Right hindlimb (tissue), 1 donor: ENCODE measurements at places on chromosomes 5 and 9.

DNA sequence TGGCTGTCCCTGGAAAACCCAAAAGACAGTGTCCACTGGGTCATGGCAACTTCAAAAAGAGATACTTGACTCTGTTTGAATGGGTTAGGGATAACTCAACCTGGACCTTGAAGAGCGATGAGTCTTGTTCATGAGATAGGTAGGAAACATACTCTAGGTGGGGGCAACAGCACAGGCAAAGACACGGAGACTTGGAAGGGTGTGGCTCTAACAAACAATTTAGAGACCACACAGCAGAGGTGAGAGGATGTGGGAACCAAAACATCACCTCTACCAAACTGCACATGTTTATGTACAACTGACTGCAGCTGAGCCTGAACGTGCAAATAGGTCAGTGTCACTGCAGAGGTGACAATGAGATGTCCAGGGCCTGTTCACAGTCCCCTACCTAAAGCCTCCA lies 247.7 kb upstream of the ADRA1B start:
- no peak for DNase-seq

DNA sequence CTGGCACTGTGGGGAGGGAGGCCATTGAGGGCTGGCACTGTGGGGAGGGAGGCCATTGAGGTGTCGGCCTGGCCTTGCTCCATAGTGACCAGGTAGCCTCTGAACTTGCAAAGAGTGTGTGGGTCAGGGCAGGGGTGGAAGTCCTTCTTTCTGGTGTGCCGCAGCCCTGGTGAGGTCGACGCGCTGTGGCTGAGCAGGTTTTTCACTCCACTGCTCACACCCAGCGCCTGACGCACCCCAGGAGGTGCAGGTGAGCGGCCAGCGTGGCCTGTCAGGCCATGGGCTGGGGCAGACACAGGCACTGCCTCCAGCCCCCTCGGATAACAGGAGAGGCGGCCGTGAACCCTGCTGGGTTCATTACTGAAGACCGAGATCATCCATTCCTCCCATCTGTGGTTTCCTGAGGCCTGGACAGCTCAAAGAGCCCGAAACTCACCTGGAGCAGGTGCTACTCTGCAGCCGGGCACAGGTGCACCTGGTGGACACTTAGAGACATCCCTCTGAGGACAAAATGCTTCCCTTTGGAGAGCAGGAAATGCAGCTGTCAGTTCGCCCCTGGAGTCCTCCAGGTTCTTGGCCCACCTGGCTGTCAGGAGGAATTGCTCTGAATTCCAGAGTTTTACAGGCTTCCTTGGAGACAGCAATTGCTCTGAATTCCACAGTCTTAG lies 32.4 kb downstream of the LHX3 start:
- DNase-seq = no peak

DNA sequence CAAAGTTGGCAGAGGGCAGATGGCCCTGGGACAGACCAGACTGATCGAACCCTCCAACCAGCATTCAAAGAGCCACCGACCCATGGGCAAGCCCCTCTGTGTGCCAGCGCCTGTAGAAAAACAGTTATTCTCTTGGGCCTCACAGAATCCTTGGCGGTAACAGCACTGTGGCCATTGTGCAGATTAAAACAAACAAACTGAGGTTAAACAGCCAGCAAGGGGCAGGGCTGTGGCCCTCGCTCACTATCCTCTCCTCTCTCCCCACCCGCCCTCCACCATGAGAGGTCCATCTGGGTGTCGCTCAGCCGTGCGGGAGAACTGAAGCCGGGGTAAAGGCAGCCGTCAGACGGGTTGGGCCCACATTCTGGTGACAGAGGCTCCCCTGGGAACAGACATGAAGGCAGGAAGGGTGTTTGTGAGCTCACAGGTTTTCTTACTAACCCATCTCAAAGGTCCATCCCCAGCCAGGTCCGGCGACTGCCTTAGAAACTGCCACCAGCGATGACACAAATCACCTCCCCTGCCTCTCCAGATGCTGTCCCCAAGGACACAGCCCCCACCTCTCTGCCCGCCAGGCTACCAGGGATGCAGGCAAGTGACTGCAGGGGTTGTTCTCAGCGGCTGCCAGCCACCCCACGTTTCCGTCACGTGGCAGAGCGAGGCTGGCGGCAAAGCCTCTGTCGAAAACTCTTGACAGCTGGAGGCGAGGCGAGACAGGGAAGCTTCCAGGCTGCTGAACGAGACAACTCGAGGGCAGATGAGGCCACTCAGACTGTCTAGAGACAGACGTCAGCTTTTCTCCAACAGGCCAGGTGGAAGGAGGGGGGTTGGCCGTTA lies 75.8 kb upstream of the SARDH start:
- peak; percentile 62 for DNase-seq

DNA sequence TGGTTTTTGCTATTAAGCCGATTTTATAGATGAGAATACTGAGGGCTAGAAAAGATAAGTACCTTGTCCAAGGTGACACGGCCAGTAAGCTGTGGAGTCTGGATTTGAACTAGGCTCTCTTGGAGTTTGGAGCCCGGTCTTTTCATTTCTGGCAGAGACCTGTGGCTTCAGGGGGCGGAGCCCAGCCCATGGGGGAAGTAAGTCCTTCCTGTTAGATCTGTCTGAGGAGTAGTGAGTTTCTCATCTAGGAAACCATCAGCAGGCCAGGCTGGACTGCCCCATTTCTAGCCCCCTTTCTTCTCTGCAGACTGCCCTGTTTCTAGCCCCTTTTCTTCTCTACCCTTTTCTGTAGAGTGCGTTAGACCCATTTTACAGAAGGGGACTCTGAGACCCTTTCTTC lies 521 bp upstream of the PTGS1 start:
- DNase-seq = no peak

GRCh38 chr5:53335115-53335514 lies 145.3 kb upstream of the FST start:
- DNase-seq = no peak

- DNase-seq = no peak
Measured at GRCh38 chr9:24436761-24437160, 108.9 kb downstream of the IZUMO3 start.

DNA sequence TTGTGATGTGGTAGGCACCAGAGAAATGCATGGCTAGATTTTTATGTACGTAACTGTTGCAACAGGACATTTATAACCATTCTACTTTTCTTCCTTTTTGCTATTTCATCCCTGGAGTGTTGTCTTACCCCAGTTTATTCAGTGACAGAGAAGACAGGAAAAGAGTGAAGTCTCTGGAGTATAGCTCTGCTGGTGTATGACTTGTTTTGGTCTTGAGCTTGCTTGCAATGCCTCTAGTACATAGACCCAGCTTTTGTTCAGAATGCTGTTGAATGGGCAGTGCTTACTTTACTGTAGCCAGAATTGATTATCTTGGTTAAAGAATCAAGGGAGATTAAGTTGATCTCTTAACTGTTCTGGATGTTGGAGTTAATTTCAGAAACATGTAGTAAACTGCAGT lies 94.3 kb downstream of the PBX3 start:
- DNase-seq = no peak

DNA sequence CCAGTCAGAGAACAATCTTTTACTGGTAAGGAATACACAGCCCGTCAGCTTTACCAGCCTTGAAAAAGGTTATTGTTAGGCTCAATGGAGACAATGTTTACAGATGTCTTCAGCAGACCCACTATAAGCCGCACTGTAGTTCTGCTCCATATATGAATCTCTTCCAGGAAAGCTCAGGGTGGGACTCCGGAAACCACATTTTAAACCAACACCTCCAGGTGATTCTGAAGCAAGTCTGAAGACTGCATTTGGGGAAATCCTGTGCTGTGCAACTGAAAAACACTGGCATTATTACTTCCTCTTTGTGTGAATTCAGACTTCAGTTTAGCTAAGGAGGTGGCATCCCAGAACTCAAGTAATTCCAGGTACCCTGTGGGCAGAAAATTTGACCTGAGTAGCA lies 3.5 kb downstream of the GZMK start:
- no peak for DNase-seq

GRCh38 chr5:15525703-15526275 lies 25.8 kb downstream of the FBXL7 start:
- DNase-seq = no peak
